Hepatic stellate cell (primary cell): ENCODE measurements at places on chromosomes 7 and 10.

DNA sequence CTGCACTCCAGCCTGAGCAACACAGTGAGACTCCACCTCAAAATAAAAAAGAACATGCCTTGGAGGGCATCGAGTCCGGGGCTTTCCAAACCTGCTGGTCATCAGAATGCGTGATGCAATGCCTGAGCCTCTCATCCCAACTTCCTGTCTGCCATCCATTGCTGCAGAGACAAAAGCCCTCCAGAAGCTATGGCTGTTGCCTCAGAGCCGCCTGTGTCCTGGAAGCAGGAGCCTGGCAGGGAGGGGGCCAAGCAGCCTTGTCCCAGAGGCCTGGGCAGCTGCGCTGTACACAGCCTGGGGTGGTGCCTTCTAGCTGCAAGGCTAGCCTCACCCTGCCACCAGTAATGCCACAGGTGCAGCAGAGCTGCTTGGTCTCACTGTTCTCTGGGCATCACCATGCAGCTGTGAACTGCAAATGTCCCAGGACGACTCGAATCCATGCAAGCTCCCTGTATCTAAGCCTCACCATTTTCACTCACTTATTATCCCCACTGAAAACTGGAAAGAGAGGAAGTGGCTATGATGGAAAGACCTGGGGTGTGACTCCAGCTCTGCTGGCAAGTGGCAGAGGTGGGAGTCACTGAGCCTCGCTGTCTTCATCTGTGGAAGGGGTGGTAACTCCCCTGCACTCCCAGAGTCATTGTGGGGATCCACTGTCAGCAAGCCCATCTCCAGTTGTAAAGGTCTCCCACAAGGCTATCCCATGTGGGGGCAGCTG, 7.0 kb downstream of the ALOX5 start:
- DNase-seq = no peak

DNA sequence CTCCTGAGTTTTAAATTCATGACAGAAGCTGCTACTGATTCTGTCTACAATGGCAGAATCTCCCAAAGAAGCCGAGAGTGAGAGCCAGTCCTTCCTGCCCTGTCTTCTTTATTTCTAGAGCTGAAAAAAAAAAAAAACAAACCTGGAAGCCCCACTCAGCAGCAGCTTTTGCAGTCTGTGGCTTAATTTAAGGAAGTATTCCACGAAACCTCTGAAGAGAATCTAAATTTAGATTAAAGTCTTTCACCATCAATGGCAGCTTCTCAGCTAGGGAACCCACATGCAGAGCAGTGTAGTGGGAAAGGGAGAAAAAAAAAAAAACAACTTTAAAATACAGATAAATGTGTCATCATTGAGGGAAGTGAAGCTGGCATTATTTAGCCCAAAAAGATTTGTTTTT, 23.4 kb downstream of the SMURF1 start:
- no peak for DNase-seq

- peak; percentile 89 for DNase-seq
These were observed 142.3 kb downstream of the MAPK8 start for GRCh38 chr10:48448796-48449195.

GRCh38 chr7:22488643-22489462, 11.1 kb downstream of the STEAP1B start:
- peak; percentile 66 for DNase-seq

GRCh38 chr10:80275756-80276155, 13.7 kb downstream of the MAT1A start:
- no peak for DNase-seq

DNA sequence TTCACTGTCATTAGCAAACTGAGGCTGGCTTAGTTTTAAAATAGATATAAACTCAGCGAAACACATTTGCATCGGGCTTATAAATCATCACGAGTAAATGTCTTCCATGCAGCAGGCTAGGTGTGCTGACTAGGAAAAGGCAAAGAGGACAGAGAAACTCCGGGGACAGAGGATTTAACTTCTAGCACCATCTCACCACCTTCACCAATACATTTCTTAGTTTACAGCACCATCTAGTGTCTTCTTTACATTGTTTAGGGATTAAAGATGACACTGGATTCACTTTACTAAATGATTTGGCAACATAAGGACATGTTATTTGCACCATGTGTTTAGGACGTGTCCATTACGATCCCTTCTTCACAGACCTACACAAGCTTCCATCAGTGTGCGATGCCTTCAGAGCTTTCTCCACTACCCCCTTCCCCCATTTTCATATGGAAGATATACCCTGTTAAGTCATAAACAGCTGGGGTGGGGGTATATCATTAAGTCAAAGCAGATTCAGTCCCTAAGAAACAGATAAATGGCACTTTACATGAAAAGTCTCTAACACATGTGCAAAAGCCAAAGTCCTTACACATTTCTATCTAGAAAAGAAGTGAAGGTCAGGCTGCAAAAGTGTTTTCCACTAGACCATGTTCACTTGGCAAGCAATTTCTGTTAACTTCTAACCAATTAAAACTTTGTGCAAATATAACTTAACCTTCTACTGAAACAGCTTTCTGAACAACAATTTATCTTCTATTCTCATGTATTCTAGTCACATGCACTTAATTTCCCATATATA, 103.3 kb downstream of the GRB10 start:
- DNase-seq = peak; percentile 46

- DNase-seq = no peak
These were observed 25.3 kb upstream of the MTPAP start for GRCh38 chr10:30374353-30374752.

- DNase-seq = no peak
These were observed 152.7 kb downstream of the NRG3 start for GRCh38 chr10:82027711-82028110.

DNA sequence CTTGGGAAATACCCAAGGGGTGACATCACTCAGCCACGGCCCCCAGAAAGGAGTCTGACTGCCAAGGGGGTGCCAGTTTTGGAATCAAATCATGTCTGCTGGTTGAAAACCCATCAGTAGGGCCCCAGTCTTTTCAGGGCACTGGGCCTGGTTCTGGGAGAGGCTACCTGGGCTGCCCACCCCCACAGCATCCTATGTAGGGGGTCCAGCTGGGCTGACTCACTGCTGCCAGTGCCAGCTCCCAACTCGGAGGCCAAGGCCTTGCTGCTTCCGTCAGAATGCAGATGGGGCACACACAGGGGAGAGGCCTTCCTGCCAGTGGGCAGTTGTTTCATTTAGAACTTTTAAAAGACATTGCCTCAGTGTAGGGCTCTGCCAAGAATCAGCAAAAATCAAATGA, 39.5 kb upstream of the DMBT1 start:
- no peak for DNase-seq

DNA sequence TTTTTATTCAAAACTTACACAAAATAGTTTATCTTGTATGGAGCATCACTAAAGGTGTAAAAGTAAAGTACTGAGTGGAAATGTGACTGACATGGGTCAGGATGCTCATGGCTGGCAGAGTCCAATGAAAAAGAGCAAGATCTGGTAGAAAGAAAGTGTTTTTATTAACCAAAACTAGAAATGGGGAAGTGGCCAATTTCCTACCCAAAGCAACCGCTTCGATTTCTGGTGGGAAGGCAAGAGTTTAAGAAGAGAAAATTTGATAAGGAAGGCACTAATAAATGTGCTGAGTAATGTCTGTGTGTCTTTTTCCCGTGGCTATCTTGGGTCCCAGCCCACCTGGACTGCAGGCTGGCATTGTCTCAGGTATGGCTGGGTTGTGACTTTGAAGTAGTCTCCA, 277.7 kb downstream of the ANKRD7 start:
- DNase-seq = no peak

GRCh38 chr7:44145969-44146911, 5.1 kb upstream of the MYL7 start:
- DNase-seq = peak; percentile 64

- no peak for DNase-seq
These were observed 181.6 kb downstream of the MLLT10 start for GRCh38 chr10:21715531-21716195.

DNA sequence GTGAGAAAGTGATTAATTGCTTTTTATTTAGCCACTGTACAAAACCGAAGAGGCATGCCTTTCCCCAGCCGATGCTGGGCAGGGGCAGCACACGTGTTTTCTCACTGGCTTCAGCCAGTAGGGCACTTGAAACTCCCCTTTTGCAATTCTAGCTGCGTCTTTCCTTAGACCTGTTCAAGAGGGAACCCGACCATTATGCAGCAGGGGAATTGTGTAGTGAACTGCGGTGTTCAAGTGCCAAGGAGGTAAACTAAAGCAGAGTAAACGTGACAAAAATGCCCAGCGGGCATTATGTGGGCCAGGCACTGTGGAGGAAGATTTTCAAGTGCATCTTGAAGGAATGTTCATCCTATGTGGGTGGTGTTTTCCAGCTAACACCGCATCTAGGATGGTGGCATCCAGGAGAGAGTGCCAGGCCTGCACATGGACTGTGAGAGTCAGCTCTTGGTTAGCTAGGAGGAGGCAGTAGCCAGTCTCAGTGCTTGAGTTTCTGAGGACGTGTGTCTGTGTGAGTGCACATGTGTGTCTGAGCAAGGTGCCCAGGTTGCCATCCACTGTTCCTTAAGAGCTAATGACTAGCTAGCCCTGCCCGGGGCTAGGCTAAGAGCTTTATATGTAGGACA, 3.3 kb downstream of the WIPF3 start:
- DNase-seq = no peak

- DNase-seq = no peak
These were observed 167.8 kb upstream of the ITGB1 start for GRCh38 chr10:33125522-33126517.

DNA sequence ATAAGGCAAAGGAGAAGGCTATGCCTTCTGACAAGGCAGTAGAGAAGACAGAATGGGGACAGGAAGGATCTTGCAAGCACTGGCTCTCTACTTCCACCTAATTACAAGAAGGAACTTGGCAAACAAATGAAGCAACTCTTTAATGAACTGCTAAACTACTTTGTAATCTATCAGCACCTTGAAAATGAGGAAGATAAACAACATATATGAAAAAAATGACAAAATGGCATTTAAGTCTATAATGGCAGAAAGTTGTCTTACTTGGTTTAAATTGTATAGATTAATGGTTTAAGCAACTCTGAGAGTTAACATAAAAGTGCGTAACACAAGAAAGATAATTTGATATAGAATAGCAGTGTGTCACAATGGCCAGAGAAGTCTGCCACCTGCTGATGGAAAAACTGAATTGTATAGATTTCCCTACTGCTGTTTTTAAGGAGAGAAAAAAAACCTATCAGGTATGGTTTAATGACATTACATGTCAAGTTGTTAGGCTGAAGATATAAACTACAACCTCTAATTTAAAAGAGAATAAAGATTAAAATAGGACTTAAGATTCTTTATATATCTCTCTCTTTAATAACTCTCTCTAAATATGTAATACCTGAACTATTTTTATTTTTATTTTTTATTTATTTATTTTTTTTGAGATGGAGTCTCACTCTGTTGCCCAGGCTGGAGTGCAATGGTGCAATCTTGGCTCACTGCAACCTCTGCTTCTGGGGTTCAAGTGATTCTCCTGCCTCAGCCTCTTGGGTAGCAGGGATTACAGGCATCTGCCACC, 11.8 kb downstream of the NT5C3A start:
- no peak for DNase-seq

- DNase-seq = no peak
These were observed 257.3 kb downstream of the ZNF33B start for GRCh38 chr10:42380926-42381547.

DNA sequence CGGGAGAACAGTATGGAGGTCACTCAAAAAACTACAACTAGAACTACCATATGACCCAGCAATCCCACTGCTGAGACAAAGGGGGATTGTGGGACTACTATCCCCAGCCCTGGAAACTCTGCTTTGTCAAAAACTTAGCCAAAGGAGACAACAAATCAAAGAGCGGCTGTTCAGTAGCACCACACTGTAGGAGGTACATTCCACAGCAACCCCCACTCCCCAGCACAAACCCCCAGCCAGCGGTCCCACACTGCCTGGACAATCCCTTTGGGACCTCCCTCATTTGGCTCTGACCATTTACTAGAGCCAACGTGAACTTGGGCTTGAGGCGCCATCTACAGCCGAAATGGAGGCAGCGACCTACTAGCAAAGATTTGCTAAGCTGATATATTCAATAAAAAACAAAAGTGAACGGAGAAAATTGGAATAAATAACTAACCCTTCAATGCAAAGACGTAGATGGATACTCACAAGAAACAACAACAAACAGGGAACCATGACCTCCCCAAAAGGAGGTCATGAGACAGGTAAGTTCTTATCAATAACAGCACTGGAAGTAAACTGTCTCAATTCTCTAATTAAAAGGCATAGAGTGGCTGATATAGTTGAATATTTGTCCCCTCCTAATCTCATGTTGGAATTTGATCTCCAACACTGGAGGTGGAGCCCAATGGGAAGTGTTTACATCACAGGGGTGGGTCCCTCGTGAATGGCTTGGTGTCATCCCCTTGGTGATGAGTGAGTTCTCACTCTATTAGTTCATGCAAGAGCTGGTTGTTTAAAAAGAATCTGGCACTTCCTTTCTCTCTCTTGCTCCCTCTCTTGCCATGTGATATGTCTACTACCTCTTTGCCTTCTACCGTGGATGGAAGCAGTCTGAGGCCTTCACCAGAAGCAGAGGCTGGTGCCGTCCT, 119.0 kb upstream of the KCNMA1 start:
- peak; percentile 59 for DNase-seq

GRCh38 chr7:156840134-156840533, 52.8 kb downstream of the LMBR1 start:
- no peak for DNase-seq

- no peak for DNase-seq
These were observed 2.9 kb upstream of the FGL2 start for GRCh38 chr7:77202481-77202976.

GRCh38 chr10:4482659-4483058, 343.3 kb upstream of the AKR1E2 start:
- no peak for DNase-seq

DNA sequence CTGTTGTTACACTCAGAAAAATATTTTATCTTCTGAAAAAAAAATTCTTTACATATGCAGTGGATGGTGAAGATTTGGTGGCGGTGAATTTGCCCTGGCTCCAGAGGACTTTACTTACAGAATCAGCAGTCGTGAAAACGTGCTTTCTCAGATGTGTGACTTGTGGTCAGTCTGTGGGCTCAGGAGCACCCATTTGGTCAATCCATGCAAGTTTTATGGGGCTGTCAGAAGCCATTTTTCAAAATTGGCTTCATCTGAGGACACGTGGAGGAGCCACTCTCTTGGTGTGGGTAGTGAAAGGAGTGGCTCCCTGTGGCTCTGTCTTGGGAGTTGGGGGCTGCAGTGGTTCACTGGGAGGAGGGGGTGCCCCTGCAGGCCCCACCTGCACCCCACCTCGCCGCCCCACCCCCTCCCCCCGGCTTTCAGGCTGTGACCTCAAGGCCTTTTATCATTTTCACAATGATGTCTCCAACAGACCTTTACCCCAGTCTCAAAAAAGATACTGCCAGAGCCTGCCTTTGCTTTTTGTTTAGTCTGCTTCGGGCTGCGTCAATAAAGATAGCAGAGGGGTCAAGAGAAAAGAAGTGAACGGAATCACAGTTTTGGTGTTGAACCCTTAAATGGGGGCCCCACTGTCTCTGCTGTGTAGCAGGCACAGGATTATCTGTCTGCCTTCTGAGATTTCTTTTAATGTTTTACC, 137.4 kb downstream of the MGMT start:
- no peak for DNase-seq
